ENCODE measurements at places on chromosomes 11 and 22. TPM values are rescaled to one million over a fixed set of nuclear protein-coding genes. Genes with fewer than 3 reads are reported as not detected.

KCNK4 gene
- not detected for polyA plus RNA-seq

LRRC56 gene
- polyA plus RNA-seq = 0.81 TPM

TECTA gene
- not detected for polyA plus RNA-seq

SBF2 gene
- polyA plus RNA-seq = 4.3 TPM

GSTT2B gene
- not detected for polyA plus RNA-seq

OR2AG1 gene
- not detected for polyA plus RNA-seq

DNA sequence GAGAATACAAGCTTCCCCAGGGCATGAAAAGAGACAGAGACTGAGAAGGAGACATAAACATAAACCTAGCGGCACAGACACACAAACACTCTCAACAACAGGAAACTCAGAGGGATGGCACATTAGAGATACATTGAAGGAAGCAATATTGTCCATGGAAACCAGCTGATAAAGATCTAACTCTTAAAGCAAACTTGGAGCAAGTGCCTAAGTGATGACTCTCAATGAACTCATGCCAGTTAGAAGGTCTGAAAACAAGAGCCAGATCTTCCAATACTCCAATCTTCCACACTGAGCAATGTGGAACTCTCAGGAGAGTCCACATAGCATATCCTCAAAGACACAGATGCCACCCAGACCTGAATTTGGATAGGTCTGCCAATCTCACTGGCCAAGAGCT, 168.8 kb upstream of the ISX start:
- no peak for DNase-seq

DNA sequence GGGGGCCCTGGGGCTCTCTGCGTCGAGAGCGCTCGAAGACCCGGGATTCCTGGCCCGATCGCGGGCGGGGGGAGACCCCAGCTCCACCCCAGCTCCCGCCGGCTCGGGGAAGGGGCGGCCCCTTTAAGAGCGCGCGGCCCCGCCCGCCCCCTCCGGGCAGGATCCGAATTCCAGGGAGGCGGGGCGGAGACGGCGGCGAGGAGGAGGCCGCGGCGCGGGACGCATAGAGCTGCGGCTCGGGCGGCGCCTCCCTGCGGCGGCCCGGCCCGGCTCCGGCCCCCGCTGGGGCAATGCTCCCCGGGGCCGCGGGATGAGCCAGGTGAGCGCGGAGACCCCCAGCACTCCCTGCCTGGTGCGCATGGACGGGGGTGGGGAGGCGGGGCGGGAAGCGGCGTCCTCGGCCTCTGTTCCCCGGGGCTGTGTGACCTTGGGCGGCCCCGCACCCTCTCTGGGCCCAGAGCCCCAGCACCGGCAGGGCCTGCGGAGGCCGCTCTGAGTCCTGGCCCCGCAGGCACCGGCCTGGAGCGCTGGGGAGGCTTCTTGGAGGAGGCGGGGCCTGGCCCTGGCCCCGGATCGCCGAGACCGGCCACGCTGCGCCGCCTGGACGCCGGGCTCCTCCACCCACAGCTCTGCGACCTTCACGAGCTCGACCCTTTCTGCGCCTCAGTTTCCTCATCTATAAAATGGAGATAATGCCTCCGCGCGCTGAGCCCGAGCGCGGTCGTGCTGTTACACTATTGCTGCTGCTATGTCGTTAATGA, 565 bp downstream of the GAS2L1 start:
- DNase-seq = peak; percentile 16

DNA sequence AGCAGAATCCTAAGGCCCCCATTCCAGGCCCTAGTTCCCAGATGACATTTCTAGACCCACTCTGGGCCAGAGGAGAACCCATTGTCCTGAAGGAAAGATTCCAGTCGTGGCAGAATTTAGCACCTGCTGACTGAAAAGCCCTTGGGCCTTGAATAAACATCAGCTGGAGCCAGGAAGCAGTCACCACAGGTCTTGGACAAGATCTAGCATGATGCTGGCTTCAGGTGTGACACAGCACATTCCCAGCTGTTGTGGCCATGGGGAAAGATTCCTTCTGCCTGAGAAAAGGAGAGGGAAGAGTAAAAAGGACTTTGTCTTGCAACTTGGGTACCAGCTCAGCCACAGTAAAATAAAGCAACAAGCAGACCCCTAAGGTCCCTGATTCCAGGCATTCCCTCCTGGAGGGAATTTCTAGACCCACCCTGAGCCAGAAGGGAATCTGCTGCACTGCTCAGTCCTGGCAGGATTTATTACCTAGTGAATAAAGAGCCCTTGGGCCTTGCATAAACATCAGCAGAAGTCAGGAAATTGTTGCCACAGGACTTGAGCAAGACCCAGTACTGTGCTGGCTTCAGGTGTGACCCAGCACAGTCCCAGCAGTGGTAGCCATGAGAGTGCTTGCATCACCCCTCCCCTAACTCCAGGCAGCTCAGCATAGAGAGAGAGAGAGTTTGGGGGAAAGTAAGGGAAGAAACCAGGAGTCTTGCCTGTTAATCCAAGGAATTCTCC, 42.5 kb upstream of the PAMR1 start:
- DNase-seq = no peak

- DNase-seq = no peak
These were observed 704.8 kb downstream of the DLG2 start for GRCh38 chr11:84922212-84922805.

- no peak for DNase-seq
These were observed 125.0 kb downstream of the NTM start for GRCh38 chr11:131495423-131495822.

- DNase-seq = peak; percentile 69
These were observed 767 bp downstream of the SLC43A1 start for GRCh38 chr11:57514538-57515331.

DNA sequence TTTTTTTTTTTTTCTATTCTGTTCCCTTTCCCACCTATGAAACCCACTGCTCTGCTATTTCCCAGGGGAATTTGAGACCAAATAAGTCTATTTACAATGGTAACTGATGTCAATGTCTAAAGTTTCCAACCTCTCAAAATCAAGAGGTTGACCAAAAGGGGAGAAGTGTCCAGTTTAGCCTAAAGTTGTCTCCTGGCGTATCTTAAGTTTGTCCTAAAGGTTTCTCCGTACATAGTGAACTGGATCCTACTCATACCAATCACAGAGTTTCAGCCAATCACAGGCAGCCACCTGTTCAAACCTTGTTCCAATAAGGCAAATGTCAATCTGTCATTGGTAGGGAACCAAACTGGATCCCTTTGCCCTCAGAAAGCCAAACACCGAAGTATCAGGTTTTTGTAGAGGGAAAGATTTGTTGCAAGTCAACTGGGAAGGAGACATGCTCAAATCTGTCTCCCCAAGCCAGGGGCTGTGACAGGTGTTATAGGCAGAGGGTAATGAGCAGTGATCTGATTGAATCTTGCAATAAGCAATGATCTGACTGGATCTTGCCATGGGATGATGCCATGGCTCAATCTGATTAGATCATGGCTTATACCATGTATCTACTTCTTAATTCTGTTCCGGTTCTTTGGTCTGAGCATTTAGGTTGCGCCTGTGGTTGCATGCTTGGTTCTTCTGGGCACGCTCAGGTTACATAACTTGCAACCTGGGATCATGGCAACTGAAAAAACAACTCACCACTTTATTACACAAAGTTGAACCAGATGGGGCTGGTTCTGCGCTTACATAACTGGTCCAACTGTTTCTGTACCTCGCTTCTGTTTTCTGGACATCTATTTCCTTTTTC, 1.1 kb upstream of the VPS37C start:
- no peak for DNase-seq

- DNase-seq = no peak
These were observed 31.1 kb upstream of the SERPIND1 start for GRCh38 chr22:20742764-20743163.

- DNase-seq = peak; percentile 47
These were observed 2.1 kb downstream of the LPXN start for GRCh38 chr11:58573451-58574104.

- DNase-seq = no peak
These were observed 74.6 kb upstream of the RTL6 start for GRCh38 chr22:44572414-44573207.

GRCh38 chr11:118791111-118791960, at the start of gene DDX6:
Gene DDX6, minus strand, starts transcription at chr11:118791164. Its CDS starts 4,913 bp downstream, at chr11:118786251.
- DNase-seq = peak; percentile 84

DNA sequence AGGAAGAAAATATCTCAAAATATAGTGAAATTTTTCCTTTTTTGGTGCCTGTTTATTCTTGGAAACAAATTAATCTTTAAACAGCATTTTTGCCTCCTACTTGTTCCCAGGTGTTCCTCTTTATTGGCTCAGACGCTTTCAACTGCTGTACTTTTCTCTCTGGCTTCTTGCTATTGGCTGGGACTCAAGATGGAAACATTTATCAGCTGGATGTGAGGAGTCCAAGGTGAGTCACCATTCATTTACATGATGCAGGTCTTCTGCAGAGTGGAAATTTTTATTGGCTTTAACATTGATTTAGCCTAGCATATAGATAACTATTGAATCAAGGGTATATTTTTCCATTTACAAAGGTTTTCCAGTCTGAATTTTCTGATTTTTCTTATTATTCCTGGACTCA, 34.4 kb upstream of the DNAJB13 start:
- no peak for DNase-seq

DNA sequence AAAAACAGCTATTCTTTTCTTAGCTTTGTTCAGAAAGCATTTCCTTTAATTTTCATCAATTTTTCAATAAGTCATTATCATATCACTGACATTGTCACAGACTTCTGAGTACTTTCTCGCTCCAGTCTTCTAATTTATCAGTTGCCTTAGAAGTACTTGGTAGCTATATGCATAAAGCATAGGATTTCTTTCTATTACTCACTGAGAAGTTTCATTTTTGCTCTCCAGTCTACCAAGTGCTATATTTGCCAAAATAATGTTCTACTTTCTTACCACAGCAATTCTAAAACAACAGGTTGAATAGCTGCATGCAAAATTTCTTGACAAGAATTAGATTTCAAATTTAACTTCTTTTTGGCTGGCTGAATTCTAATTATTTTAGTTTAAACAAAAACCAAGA, 116.3 kb downstream of the STK33 start:
- DNase-seq = no peak

GRCh38 chr11:68033708-68034045, 3.2 kb downstream of the NDUFS8 start:
- no peak for DNase-seq

- no peak for DNase-seq
These were observed 24.1 kb upstream of the MICAL3 start for GRCh38 chr22:18048441-18048898.

DNA sequence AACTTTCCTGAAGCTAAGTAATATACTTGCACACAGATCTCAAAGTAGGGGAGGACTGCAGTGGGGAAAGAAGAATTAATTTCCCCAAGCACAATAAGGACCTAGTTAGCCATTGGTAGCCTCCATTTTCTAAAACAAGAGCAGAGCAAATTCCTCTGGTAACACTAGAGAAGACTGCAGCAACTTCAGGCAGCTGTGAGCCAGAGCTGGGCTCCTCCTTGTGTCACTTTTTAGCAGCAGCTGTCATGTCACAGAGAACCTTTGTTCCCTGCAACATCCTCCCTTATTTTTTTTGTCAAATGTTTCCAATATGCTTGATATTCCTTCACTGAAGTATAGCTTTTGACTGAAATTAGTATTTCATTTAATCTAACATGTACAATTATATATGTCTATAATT, 54.4 kb downstream of the RRAS2 start:
- DNase-seq = no peak

DNA sequence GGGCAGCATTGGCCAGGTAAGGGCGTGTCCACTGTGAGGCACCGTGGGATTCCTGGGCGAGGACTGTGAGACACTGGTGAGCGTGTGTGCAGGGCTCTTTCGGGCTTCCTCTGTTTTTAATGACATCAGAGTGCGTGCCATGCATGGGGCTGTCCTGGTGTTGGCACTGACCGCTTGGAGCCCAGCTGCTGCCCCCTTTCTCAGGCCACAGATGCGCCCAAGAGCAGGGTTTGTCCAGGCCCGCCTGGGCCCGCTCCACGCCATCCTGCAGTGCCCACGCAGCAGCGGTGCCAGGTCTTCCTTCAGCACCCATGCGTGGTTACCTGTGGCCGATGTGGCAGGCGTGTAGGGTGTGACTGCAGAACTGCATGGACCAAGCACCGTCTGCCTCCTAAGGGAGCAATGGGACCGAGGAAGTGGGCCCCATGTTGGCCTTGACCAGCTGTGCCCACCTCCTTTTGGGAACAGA, 72.3 kb upstream of the SEPTIN5 start:
- no peak for DNase-seq

GRCh38 chr11:76807206-76807875, 24.2 kb downstream of the TSKU start:
- peak; percentile 33 for DNase-seq

- DNase-seq = no peak
These were observed 4.0 kb downstream of the SYT12 start for GRCh38 chr11:67026941-67027340.

DNA sequence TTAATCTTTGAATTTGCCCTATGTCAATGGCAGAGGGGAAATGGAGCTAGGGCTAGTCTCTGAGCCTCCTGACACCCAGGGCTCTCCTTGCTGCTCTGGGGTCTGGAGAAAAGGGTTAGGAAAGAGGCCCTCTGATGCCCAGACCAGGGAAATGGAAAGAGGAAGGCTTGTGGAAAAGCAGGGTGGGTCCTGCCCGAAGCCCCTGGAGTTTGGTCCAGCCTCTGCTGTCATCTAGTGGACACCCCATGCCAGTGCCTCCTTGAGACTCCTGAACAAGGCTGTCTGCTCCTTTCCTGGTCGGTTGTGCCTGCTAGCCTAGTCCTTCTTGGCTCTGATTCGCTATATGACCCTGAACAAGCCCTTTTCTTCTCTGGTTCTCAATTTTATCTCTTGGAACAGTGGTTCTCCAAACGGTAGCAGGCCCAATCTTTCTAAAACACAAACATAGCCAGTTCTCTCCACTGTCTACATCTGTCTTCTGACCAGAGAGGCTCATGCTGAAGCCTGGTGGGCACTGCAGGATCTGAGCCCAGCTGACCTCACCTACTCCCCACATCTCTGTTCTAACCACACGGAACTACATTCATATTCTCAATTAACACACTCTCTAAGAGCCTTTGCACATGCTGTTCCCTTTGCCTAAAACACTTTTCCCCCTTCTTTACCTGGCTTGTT, 8.8 kb upstream of the PLA2G3 start:
- no peak for DNase-seq

- DNase-seq = no peak
These were observed 1359.7 kb downstream of the FAM181B start for GRCh38 chr11:81373986-81374385.

DNA sequence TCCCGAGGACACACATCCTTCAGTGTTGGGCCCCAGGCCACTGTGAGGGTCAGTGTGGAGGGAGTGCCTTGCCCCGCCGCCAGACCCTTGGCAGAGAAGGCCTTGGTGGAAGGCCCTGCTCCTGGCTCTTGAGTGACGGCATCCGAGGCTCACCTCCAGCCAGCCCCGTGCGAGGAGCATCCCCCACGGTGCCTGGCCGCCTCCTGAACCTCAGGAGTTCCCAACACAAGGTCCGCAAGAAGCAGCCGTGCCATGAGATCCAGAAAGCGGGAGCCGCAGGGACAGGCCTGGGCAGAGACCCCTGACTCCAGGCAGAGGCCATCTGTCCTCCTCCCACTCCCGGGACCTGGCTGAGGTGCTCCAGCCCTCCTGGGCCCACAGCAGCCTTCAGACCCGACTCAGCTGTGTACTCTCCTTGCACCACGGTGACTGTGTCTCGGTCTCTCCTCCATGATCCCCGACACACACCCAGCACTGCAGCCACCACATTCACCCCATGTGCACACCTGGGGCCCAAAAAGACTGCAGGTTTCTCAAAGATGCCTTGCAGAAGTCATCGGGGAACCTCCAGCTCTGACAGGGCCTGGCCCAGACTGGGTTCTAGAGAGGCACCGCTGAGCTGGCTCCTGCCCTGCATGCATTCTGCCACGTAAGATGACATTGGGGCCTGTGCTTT, 870.2 kb downstream of the BRD1 start:
- no peak for DNase-seq

All from CD8-positive, alpha-beta memory T cell (primary cell).